ENCODE measurements at places on chromosomes 2 and 18.

GRCh38 chr2:159913900-159914299 lies 115.9 kb upstream of the CD302 start:
- no peak for DNase-seq

GRCh38 chr18:72673242-72673641 lies 129.1 kb upstream of the CBLN2 start:
- DNase-seq = no peak

- no peak for DNase-seq
Observed at GRCh38 chr18:41545091-41545888, 409.7 kb upstream of the PIK3C3 start.

GRCh38 chr2:223668302-223668998 lies 66.3 kb upstream of the SCG2 start:
- DNase-seq = no peak

DNA sequence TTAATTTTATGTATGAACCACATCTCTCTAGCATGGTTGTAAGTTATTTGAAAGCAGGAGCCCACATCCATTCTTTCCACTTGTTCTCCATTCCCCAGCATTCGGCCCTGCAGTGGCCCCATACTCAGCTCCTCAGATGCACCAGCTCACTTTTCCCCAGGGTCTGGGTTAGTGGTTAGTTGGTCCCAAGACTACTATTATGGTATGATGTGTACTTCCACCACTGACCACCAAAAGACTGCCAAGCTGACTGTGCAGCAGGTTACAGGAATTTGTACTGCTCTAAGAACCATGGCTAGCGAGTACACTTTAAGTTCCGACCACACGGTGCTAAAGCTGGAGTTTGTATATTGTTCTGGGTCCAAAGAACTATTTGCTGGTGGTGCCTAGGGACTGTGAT lies 413.6 kb upstream of the TCF4 start:
- no peak for DNase-seq

GRCh38 chr18:57347784-57348183 lies 4.6 kb upstream of the ST8SIA3 start:
- no peak for DNase-seq

DNA sequence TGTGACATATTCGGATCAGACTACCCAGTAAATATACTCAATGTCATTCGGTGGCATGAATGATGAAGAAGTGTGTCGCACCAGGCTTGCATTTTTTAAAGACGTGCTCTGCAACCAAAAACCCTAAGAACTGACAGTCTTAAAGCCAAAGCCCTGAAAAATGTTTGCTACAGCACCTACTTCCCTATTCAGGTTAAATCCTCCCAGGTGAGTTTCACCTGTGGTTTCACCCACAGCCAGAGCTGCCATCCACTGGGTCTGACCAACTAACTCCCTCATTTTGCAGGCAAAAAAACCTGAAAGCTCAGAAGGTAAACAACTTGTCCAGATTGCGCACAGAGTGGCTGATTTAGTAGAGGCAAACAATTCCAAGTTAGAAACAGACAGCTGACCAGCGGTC lies 222.3 kb upstream of the MGAT5 start:
- no peak for DNase-seq

- peak; percentile 27 for DNase-seq
Observed at GRCh38 chr2:15561574-15562344, 625 bp upstream of the NBAS start.

DNA sequence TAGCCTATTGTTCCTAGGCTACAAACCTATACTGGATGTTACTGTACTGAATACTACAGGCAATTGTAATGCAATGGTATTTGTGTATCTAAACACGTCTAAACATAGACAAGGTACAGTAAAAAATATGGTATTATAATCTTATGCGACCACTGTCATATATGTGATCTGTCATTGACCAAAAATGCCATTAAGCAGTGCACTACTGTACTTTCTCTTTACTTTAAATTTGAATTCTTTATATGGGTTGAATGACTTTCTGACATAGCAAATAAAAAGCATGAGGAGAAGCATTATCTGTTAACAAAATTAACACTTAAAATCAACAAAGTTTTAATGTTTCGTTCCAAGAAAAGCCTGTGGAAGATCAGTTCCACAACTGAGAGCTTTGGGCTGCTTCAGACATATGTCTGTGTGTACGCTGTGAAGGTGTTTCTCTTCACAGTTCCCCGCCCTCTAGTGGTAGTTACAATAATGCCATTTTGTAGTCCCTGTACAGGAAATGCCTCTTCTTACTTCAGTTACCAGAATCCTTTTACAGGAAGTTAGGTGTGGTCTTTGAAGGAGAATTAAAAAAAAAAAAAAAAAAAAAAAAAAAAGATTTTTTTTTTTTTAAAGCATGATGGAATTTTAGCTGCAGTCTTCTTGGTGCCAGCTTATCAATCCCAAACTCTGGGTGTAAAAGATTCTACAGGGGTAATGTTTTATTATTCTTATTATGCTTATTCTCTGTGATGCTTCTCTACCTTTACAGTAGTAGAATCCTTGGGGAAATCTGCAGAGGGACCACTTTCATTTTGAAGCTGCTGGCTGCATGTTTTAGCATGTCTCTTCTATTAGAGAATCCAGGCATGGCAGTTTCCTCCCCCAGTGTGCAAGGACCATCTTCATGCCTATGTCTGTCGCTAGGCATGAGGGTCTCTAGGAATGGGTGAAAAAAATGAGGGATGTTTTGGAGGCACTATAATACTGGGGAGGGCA lies 54.5 kb downstream of the SCN2A start:
- DNase-seq = no peak

- peak; percentile 91 for DNase-seq
Observed at GRCh38 chr2:222860740-222861410, at the start of gene ACSL3. Gene ACSL3, plus strand, starts transcription at chr2:222861036. Its CDS starts 47,737 bp downstream, at chr2:222908773.

DNA sequence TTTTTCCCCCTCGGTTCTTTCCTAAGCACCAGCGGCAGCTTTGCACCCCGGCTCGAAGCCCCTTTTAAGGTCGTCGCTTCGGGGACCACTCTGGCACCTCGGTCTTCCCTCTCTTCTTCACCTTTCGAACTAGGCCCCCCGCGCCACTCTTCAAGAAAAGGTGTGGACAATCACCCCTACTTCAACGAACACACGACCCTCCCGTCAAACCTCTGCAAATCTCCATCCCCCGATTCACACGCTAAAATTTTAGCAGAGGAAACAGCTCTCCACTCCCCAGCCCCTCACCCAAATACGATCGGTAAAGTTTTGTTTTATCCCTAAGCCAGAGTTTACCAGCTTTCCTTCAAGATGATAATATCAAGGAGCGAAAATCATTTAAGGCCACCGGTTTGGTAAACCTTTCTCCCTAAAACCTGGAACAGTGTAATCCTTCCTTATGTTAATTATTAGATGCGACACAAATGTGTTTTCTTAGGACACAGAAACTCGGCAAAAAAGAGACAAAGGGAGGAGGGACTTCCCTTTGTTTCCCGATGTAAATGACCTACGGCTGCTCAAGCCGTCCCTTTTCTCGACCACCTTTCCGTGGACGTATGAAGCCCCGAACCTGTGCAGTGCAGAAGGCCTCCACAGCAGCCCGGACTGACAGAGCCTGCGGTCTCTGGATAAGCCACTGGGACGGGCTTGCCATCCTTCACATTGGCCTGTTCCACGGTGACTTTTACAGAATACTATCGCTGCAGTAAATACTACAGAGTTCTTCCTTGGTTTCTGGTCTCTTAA lies 85.2 kb downstream of the RBMS1 start:
- DNase-seq = peak; percentile 22

- DNase-seq = no peak
Observed at GRCh38 chr2:51559026-51559425, 527.1 kb upstream of the NRXN1 start.

DNA sequence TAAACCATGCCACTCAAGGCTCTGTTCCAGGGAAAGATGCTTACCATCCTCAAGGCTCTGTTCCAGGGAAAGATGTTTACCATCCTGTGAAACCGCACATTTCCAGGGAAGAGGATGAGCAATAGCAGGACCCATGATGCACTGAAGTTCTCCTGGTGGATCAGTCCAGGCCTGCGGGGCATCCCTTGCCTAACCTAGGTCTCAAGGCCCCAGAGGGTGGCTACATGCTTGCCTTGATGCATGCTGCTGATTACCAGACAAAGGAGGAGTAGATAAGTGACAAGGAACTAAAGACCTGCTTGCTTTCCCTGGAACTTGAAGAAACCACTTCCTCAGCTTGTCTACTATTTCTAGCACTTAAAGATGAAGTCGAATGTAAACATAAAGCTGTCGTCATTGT lies 111.0 kb upstream of the LINC00305 start:
- DNase-seq = no peak

- DNase-seq = no peak
Observed at GRCh38 chr2:132419941-132420340, 3.3 kb downstream of the GPR39 start.

- DNase-seq = no peak
Observed at GRCh38 chr2:55966401-55967118, 43.0 kb upstream of the EFEMP1 start.

- DNase-seq = no peak
Observed at GRCh38 chr2:80363330-80363729, 58.8 kb upstream of the LRRTM1 start.

- DNase-seq = no peak
Observed at GRCh38 chr2:119425620-119426395, 5.8 kb upstream of the TMEM37 start.

GRCh38 chr18:37662099-37662498 lies 96.5 kb upstream of the CELF4 start:
- no peak for DNase-seq

GRCh38 chr2:175698061-175698460 lies 304.0 kb downstream of the LNPK start:
- no peak for DNase-seq

GRCh38 chr2:128809880-128810279 lies 491.2 kb upstream of the HS6ST1 start:
- no peak for DNase-seq

GRCh38 chr18:63646936-63647335 lies 2.9 kb upstream of the SERPINB4 start:
- no peak for DNase-seq

DNA sequence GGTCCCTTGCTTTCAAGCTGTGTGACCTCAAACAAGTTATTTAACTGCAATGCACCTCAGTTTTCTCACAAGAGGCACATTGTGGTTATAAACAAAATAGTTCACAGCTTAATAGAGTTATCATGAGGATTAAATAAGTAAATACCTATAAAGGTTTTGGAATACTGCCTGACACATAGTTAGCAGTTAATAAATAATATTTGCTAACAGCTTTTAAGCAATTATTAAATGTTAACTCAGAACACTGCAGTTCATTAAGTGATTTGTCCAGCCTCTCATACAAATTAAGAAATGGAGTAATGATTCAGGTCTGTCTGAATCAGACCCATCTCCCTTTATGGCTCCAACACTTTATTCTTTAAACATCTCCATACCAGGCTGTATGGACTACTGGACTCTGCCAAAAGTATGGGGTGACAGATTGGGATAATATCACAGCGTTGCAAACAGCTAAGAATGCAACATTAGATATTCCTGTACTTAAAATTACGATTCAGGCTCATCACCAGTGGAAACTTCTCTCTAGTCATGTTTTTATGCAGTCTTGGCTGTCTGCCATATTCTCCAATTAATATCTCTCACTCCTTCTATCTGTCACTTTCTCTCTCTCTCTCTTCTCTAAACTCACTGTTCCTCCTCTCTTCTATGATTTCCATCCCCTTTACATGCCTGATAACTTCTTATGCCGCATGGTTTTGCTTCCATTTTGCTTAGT lies 370.6 kb upstream of the UBE2E3 start:
- DNase-seq = no peak

DNA sequence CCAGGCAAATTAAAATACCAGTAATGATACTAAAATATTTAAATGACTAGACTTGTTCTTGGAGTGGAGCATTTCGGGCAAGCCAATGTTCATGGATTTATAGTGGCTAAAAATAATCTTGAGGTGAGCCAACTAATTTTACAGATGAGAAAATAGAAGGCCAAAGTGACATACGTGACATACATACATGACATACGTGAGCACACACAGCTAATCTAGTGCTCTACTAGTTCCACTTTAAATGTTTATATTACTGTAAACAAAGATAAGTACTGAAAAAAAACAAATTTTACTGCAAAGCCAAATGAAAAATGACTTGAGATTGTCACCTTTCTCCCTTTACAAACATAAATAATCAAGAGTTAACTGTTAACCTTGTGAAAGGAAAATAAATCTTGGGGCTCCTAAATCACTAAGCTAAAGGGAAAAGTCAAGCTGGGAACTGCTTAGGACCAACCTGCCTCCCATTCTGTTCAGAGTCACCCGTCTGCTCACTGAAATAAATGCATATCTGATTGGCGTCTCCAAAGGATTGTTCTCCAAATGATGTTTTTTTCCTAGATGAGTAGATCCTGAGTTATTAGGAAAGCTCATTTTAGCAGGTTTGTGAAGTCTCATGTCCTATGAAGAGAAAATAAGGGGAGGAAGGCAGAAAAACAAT lies 96.7 kb downstream of the PMS1 start:
- DNase-seq = no peak

All from activated CD8-positive, alpha-beta memory T cell treated with anti-CD3 and anti-CD28 coated beads, Interleukin-2, amount 50 U/mL, for 4 hours (primary cell).